HuH-7.5 (cell line): ENCODE measurements at places on chromosomes 1 and 21.

GRCh38 chr1:234554698-234555311 is 55.2 kb downstream of the IRF2BP2 start:
- DNase-seq = no peak

- no peak for DNase-seq
Measured at GRCh38 chr21:34609933-34610549, 4.9 kb downstream of the RCAN1 start.

DNA sequence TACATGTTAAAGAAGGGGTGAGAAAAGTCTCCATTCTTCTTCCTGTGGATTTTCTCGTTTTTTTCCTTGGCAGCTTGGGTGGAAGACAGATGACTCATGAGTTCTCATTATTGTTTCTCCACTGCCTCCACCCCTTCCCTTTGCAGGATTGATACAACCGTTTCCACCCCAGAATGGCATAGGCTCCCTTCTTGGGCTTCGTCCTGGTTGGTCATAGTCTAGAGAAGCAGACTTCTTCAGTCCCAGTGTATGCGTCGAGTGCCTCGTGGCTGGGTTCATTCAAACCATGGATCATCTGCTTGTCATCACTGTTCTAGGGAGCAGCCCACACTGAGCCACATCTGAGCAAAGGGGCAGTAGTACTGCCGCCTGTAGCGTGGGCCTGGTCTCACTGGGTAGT is 13.7 kb downstream of the PTGFRN start:
- no peak for DNase-seq

- DNase-seq = no peak
Measured at GRCh38 chr1:41592451-41593125, 108.1 kb upstream of the EDN2 start.
